ENCODE measurements at places on chromosomes 1 and 21. TPM values are rescaled to one million over a fixed set of nuclear protein-coding genes. Genes with fewer than 3 reads are reported as not detected.

The DNASE2B gene
- 0.64 TPM for total RNA-seq

The MYOG gene
- not detected for total RNA-seq

GRCh38 chr1:90710579-90711536 lies 6.2 kb downstream of the BARHL2 start:
- no peak overlapping the region for H3K27ac ChIP-seq
- H3K27me3 ChIP-seq, result peaks cover 99% of the 10 kb centered on the region
- H3K36me3 ChIP-seq, result no peaks in the 10 kb centered on the region
- DNase-seq, result no peak
- no peak overlapping the region for H3K4me3 ChIP-seq

GRCh38 chr1:61270761-61271411 lies 188.5 kb downstream of the NFIA start:
- no peaks in the 10 kb centered on the region for H3K27me3 ChIP-seq
- H3K4me1 ChIP-seq, result peaks cover 16% of the 10 kb centered on the region
- no peak overlapping the region for H3K27ac ChIP-seq
- no peaks in the 10 kb centered on the region for H3K36me3 ChIP-seq
- no peak for DNase-seq
- H3K4me3 ChIP-seq, result no peak overlapping the region

- H3K27ac ChIP-seq, result no peak overlapping the region
- H3K4me1 ChIP-seq, result peaks cover 8% of the 10 kb centered on the region
- no peaks in the 10 kb centered on the region for H3K27me3 ChIP-seq
- no peaks in the 10 kb centered on the region for H3K36me3 ChIP-seq
Measured at GRCh38 chr21:36122977-36123376, 11.9 kb upstream of the CBR3 start.

All from transverse colon (tissue), 4 donors.